Esophagus squamous epithelium (tissue), 5 donors: ENCODE measurements at places on chromosomes 4 and X.

- H3K4me1 ChIP-seq = no peaks in the 10 kb centered on the region
- H3K27ac ChIP-seq = no peak overlapping the region
- H3K4me3 ChIP-seq = no peak overlapping the region
- H3K36me3 ChIP-seq = no peaks in the 10 kb centered on the region
- DNase-seq = no peak
- no peaks in the 10 kb centered on the region for H3K27me3 ChIP-seq
Observed at GRCh38 chrX:47796433-47796906, 40.2 kb upstream of the ZNF81 start.

- no peak overlapping the region for H3K4me3 ChIP-seq
- no peaks in the 10 kb centered on the region for H3K36me3 ChIP-seq
Observed at GRCh38 chrX:30948051-30948450, 59.0 kb upstream of the TAB3 start.

- H3K27ac ChIP-seq = no peak overlapping the region
- no peaks in the 10 kb centered on the region for H3K36me3 ChIP-seq
- no peaks in the 10 kb centered on the region for H3K27me3 ChIP-seq
- H3K4me3 ChIP-seq = no peak overlapping the region
Observed at GRCh38 chr4:154611833-154612232, 623 bp downstream of the FGG start.

DNA sequence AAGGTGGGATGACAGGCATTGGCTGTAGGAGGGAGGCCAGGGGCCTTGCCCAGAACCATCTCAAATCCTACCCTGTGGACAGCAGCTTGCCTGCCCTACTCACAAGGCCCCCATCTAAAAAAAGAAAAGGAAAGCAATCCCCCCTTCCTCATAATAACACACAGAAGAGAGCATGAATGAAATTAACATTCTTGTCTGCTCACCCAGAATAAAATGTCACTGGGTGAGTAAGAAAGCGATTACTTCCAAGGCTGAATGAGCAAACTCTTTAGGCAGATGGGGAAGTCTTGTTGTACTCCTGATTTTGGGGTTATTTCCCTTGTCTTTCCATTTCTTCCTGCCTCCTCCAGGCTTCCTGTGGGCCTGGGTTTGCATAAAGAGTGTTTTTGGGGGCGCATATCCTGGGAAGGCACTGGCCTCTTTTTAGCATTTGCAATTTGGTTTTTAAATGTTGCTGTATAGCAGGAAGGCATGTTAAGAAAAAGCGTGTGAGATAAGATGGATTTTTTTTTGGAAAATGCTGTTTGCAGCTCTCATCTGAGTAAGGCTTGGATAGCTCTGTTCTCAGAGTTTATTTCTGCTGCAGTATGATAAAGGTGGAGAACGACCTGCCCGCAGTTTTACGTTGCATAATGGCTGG is 248.3 kb upstream of the GATB start:
- H3K36me3 ChIP-seq = no peaks in the 10 kb centered on the region
- H3K4me3 ChIP-seq = no peak overlapping the region
- no peak overlapping the region for H3K27ac ChIP-seq
- peaks cover 4% of the 10 kb centered on the region for H3K4me1 ChIP-seq

DNA sequence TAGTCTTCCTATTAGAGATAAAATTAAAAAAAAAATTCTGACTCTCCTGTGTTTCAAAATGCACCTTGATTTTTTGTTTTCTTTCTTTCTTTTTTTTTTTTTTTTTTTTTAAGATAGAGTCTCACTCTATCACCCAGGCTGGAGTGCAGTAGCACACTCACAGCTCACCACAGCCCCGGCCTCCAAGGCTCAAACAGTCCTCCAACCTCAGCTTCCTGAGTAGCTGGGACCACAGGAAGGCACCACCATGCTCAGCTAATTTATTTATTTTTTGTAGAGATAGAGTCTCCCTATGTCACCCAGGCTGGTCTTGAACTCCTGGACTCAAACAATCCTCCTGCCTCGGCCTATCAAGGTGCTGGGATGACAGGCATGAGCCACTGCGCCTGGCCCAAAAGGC is 41.1 kb upstream of the TMEM184C start:
- no peaks in the 10 kb centered on the region for H3K36me3 ChIP-seq
- no peaks in the 10 kb centered on the region for H3K27me3 ChIP-seq
- no peaks in the 10 kb centered on the region for H3K4me1 ChIP-seq
- no peak overlapping the region for H3K27ac ChIP-seq
- DNase-seq = no peak

DNA sequence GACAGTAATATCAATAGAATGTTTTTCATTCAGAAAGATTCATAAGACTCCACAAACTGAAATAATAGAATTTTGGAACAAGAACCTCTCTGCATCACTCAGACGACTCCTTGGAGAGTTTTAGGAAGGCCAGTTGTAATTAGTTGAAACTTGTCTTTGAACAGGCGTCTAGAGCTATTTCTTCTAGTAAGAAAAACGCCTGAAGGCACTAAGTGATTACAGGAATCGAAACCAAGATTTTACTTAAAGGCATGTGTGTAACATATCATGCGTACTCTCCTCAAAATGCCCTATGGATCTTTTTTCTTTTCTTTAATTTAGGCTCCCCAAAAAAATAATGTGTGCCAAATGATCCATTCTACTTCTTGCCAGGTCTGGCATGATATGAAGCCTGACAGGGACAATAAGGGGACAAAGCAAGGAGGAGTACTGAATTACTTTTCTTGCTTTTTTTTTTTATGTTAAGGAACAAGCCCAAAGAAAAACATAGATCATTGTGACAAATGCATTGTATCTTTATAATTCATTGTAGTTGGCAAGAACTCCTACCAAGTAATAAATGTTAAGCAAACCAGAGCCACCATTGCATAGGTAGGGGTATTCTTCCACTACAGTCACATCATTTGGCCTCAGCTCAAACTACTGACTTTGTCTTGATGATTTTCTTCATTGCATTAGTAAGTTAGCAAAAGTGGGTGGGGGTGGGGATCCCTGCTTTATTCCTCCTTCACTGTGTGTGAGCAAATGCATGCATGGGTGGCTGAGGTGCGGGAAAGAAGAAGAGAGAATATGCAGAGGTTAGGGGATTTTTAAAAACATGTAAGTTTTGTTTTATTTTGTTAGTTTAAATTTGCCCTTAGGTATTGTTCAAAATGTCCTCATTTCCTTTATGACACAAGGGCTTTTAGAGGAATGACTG is 79.9 kb upstream of the ATOH1 start:
- H3K27me3 ChIP-seq = no peaks in the 10 kb centered on the region
- H3K27ac ChIP-seq = no peak overlapping the region
- no peaks in the 10 kb centered on the region for H3K4me1 ChIP-seq
- DNase-seq = no peak
- H3K4me3 ChIP-seq = no peak overlapping the region
- H3K36me3 ChIP-seq = no peaks in the 10 kb centered on the region

- no peaks in the 10 kb centered on the region for H3K27me3 ChIP-seq
- no peaks in the 10 kb centered on the region for H3K4me1 ChIP-seq
- no peaks in the 10 kb centered on the region for H3K36me3 ChIP-seq
- no peak for DNase-seq
- H3K4me3 ChIP-seq = no peak overlapping the region
Observed at GRCh38 chrX:131225078-131225477, 64.0 kb downstream of the IGSF1 start.

- H3K27ac ChIP-seq = no peak overlapping the region
- no peaks in the 10 kb centered on the region for H3K4me1 ChIP-seq
- no peak overlapping the region for H3K4me3 ChIP-seq
Observed at GRCh38 chr4:112266823-112267222, 18.9 kb downstream of the TIFA start.

- DNase-seq = no peak
- no peak overlapping the region for H3K4me3 ChIP-seq
- no peaks in the 10 kb centered on the region for H3K4me1 ChIP-seq
- H3K27me3 ChIP-seq = no peaks in the 10 kb centered on the region
- H3K36me3 ChIP-seq = no peaks in the 10 kb centered on the region
Observed at GRCh38 chr4:189870511-189871234, 70.0 kb upstream of the FRG1 start.

DNA sequence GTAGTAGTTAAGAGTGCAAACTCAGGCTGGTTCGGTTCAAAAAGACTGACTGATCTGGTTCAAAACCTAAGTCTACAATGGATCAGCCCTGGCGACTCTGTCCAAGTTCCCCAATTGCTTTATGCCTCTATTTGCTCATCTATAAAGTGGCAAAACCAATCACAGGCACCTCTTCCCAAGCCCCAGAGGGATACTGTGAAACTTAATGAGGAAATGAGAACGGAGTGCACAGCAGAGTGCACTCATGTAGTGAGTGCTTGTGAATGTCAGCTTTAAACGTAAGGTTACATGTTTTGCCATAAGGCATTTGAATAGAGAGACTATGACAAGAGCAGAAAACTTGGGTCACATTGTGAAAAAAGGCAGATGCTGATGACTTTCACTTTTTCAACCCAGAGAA is 199.7 kb upstream of the KLF3 start:
- H3K36me3 ChIP-seq = no peaks in the 10 kb centered on the region
- H3K4me3 ChIP-seq = no peak overlapping the region
- no peak for DNase-seq
- no peak overlapping the region for H3K27ac ChIP-seq
- H3K27me3 ChIP-seq = no peaks in the 10 kb centered on the region

DNA sequence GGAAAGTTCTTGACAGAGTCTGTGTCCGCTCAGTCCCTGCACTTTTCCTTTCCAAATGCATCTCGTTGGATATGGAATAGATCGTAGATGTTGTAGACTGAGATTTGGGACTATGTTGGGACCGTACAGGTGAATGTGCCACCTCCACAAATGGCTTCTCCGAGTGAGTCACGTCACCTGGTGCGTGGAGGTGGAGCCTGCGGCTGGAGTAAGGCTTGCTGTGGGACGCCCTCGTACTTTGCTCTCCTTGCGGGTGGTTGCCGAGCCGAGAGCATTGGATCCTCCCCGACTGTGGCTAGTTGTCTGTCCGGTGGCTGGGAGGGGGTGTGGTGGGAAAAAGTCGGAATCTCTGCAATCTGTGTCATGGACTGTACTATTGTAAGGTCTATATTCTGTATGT is 60.5 kb downstream of the NELFA start:
- H3K27ac ChIP-seq = no peak overlapping the region
- H3K36me3 ChIP-seq = peaks cover 11% of the 10 kb centered on the region
- no peaks in the 10 kb centered on the region for H3K4me1 ChIP-seq

- H3K4me1 ChIP-seq = no peaks in the 10 kb centered on the region
- no peak overlapping the region for H3K27ac ChIP-seq
Observed at GRCh38 chr4:69836287-69836686, 23.7 kb downstream of the SULT1E1 start.

- no peaks in the 10 kb centered on the region for H3K27me3 ChIP-seq
- H3K4me1 ChIP-seq = no peaks in the 10 kb centered on the region
- no peak overlapping the region for H3K4me3 ChIP-seq
- H3K36me3 ChIP-seq = no peaks in the 10 kb centered on the region
Observed at GRCh38 chrX:19867411-19867732, 20.0 kb downstream of the SH3KBP1 start.

- no peaks in the 10 kb centered on the region for H3K36me3 ChIP-seq
- DNase-seq = no peak
- no peak overlapping the region for H3K4me3 ChIP-seq
Observed at GRCh38 chr4:178693816-178694215, 1251.6 kb upstream of the AGA start.

- no peak for DNase-seq
- no peaks in the 10 kb centered on the region for H3K4me1 ChIP-seq
- no peak overlapping the region for H3K4me3 ChIP-seq
- no peaks in the 10 kb centered on the region for H3K27me3 ChIP-seq
Observed at GRCh38 chr4:3776166-3777032, 10.2 kb downstream of the ADRA2C start.

GRCh38 chr4:47642985-47643760 is 158.1 kb downstream of the ATP10D start:
- no peak overlapping the region for H3K4me3 ChIP-seq
- no peaks in the 10 kb centered on the region for H3K4me1 ChIP-seq
- no peak for DNase-seq
- no peaks in the 10 kb centered on the region for H3K36me3 ChIP-seq
- H3K27me3 ChIP-seq = no peaks in the 10 kb centered on the region
- no peak overlapping the region for H3K27ac ChIP-seq

GRCh38 chr4:68469482-68469881 is 22.2 kb downstream of the TMPRSS11E start:
- no peaks in the 10 kb centered on the region for H3K4me1 ChIP-seq
- no peak for DNase-seq
- no peak overlapping the region for H3K4me3 ChIP-seq
- no peaks in the 10 kb centered on the region for H3K27me3 ChIP-seq
- no peak overlapping the region for H3K27ac ChIP-seq
- peaks cover 17% of the 10 kb centered on the region for H3K36me3 ChIP-seq

- peak within 1 kb of the TSS; percentile 72 for H3K4me3 ChIP-seq
- peak within 1 kb of the TSS; percentile 97 for H3K27ac ChIP-seq
- H3K36me3 ChIP-seq = no peaks in the 10 kb centered on the region
- DNase-seq = peak; percentile 20
- no peaks in the 10 kb centered on the region for H3K27me3 ChIP-seq
- H3K4me1 ChIP-seq = peaks cover 20% of the 10 kb centered on the region
Observed at GRCh38 chrX:47482512-47483305, at the start of gene ZNF41. TSS of gene ZNF41 (minus strand) at chrX:47483222. CDS start at chrX:47467481, 15,741 bp downstream.

DNA sequence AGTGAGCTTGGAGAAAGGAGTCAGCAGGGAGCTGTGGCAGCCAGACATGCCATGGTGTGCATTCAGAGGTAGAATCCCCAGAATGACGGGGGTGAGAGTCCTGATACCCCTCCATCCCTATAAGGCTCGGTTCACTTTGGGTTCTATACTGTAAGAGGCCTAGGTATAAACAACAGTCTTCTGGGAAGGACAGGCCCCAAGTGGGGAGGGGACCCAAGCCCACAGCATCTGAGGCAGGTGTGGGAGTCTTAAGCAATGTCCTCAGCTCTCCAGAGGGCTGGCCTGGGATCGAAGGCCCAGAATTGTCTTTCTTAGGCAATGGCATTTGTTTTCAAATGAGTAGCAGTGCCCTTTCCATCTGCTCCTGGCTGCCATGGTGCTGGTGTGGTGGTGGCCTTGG is 50.2 kb upstream of the MAMLD1 start:
- H3K4me3 ChIP-seq = no peak overlapping the region
- H3K27me3 ChIP-seq = no peaks in the 10 kb centered on the region
- DNase-seq = no peak
- H3K4me1 ChIP-seq = no peaks in the 10 kb centered on the region
- H3K36me3 ChIP-seq = no peaks in the 10 kb centered on the region

GRCh38 chr4:102988429-102989020 is 31.0 kb downstream of the SLC9B1 start:
- no peaks in the 10 kb centered on the region for H3K27me3 ChIP-seq
- H3K4me3 ChIP-seq = no peak overlapping the region
- no peaks in the 10 kb centered on the region for H3K36me3 ChIP-seq
- H3K4me1 ChIP-seq = no peaks in the 10 kb centered on the region

- H3K36me3 ChIP-seq = no peaks in the 10 kb centered on the region
- H3K4me3 ChIP-seq = no peak overlapping the region
- no peak overlapping the region for H3K27ac ChIP-seq
- DNase-seq = no peak
- no peaks in the 10 kb centered on the region for H3K27me3 ChIP-seq
Observed at GRCh38 chr4:37138789-37139188, 105.8 kb upstream of the NWD2 start.

GRCh38 chr4:114163051-114163450 is 183.6 kb upstream of the ARSJ start:
- H3K36me3 ChIP-seq = no peaks in the 10 kb centered on the region
- DNase-seq = no peak
- no peak overlapping the region for H3K27ac ChIP-seq
- H3K4me3 ChIP-seq = no peak overlapping the region
- H3K4me1 ChIP-seq = no peaks in the 10 kb centered on the region
